ENCODE measurements at places on chromosomes 11 and 22.

- peak; percentile 80 for DNase-seq
Observed at GRCh38 chr11:61963282-61964057, 4.0 kb downstream of the FTH1 start.

DNA sequence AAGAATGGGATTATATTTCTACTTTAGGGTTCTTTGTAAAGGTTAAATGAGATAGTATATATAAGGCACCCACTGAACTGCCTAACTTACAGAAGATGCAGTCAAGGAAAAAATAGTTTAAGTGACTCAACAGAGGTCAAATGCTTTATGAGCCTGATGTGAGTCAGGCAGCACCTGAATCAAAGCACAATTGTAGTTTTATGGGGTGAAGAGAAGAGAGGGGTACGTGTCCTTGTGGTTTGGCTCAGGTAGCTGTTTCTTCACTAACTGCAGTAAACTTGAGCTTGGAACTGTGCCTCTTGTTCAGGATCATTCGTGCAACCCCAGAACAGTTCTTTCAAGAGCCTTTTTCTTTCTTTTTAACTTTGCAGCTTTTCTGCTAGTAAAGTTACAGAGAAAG lies 125.2 kb upstream of the SPON1 start:
- no peak for DNase-seq

DNA sequence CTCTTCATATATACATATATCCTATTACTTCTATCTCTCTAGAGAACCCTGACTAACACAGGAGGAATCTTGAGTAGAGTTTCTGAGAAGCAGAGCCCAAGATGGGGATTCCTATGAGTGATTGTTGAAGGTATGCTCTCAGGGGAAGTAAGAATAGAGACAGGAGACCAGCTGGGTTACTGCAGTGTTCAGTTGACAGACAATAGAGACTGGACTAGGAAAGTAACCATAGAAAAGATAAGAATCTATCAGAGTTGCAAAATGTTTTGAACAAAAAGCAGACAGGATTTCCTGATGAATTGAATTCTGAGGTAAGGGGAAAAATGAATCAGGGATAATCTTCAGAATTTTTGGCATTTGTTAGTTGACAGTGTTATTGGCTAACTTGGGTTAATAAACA lies 54.4 kb downstream of the SLC17A6 start:
- no peak for DNase-seq

DNA sequence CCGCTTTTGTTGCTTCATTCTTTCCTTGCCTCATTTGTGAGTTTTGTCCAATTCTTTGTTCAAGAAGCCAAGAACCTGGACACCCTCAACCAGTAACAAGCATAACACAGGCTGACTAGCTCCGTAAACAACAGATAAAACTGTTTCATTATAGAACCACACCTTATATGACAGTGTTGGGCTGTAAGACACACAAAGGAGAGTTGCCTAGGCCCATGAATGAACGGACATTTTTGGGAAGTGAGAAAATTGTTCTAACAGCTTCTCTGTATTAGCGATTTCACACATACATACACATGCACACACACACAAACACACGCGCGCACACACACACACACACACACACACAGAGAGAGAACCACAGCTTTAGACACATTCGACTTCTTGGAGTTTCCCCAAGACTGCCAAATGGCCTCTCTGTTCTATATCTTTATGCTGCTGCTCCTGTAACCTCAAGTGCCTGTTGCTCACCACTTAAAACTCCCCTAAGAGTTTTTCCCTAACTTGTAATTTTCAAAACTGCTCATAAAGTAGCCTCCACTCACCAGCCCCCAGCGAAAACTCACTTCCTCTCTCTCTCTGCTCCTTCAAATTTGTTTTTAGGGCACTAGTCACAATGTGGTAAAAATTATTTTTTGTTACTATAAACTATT lies 35.9 kb downstream of the CTSC start:
- DNase-seq = peak; percentile 35
